ENCODE measurements at places on chromosomes 6 and 20. TPM values are rescaled to one million over a fixed set of nuclear protein-coding genes. Genes with fewer than 3 reads are reported as not detected.

The IL20RA gene
- total RNA-seq: not detected

The BPIFA1 gene
- not detected for total RNA-seq

The SSR1 gene
- total RNA-seq: 138 TPM

The IP6K3 gene
- not detected for total RNA-seq

The TSPYL1 gene
- total RNA-seq: 50.3 TPM
